Activated CD8-positive, alpha-beta T cell treated with anti-CD3 and anti-CD28 coated beads, Interleukin-2, amount 10 ng/mL, durations not matched to agents 7 days and 5 days (primary cell): ENCODE measurements at places on chromosomes 12 and 14. TPM values are rescaled to one million over a fixed set of nuclear protein-coding genes. Genes with fewer than 3 reads are reported as not detected.

DNA sequence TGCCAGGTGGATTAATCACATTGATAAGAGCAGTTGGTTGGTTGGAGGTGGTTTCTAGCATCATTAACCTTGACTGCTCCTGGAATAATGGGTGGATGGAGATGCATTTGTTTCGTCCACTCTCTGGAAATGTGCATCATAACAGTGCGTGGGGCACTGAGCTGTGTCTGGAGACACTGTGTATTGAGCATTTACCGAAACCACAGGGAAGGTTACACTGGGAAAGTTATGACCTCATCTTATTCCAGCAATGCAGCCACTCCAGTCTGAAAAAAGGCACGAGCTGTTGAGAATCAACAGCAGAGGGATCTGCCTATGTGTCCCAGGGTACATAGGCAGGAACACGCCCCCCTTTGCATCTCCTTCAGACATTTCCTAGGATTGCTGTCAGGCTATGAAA, 27.2 kb downstream of the RNFT2 start:
- peaks cover 8% of the 10 kb centered on the region for H3K36me3 ChIP-seq
- H3K4me1 ChIP-seq: no peaks in the 10 kb centered on the region
- no peaks in the 10 kb centered on the region for H3K27me3 ChIP-seq
- DNase-seq: no peak
- no peak overlapping the region for H3K4me3 ChIP-seq

GRCh38 chr14:93276031-93276716, 56.7 kb downstream of the BTBD7 start:
- no peaks in the 10 kb centered on the region for H3K27me3 ChIP-seq
- no peak overlapping the region for H3K4me3 ChIP-seq
- peaks cover 3% of the 10 kb centered on the region for H3K36me3 ChIP-seq
- DNase-seq: no peak
- no peaks in the 10 kb centered on the region for H3K4me1 ChIP-seq
- no peak overlapping the region for H3K27ac ChIP-seq

The MED13L gene
- total RNA-seq: 74.7 TPM

The SLC10A1 gene
- total RNA-seq: not detected
